ENCODE measurements at places on chromosomes 5 and 9.
A peak's percentile ranks its signal among the peaks of the same experiment; 100 is the strongest.

DNA sequence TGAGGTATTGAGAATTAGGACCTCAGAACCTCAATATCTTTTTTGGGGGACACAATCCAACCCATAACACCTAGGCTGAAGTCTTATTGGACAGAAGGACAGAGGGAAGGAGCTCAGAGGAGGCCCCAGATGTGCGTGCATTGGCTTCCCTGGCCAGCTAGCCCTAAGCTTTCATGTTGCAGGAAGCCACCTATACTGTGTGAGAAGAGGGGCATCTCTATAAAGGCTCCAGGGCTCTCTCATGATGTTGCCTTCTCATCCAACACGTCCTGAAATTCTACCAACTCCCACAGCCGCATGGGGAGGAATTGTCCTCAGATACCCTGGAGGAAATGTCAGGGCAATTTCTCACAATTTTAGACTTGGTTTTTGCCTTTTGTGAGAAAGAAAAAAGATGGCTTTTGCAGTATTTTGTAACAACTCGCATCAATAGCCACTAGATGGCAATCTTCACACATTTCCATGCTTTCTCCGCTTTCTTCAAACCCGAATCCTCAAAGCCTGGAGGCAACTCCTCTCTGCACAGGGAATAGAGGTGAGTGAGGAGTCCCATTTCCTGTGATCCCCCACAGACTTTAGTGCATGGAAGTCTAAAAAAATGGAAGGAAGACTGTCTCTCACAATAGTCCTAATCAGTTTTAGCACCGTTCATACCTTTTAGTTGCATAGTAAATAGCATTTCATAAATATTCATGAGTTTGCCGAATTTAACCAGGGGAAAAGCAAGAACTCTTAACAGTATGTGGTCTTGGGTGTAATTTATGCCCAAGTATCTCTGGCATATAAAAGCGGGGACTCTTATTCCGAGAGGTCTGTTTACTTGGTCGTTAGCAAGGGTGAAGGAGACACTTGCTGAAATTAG is 7.4 kb upstream of the PPP3R2 start:
- peak; percentile 63 for DNase-seq

DNA sequence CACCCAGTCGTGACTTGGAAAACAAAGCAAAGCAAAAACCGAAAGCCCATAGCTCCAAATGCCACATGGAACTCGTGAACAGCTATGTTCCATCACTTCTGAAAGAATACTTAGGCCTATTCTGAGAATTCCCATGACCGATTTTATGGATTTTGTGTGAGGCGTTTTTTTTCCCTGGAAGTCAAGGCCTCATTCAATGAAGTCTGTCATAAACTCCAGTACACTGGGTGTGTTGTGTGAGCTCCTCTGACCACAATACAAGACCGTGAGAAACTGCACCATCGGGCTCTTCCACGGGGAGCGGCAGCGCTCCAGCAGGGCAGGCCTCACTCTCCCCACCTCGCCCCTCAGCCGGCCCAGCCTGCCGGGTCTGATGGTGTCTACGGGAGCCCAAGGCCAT is 209.5 kb downstream of the FANCC start:
- no peak for DNase-seq

DNA sequence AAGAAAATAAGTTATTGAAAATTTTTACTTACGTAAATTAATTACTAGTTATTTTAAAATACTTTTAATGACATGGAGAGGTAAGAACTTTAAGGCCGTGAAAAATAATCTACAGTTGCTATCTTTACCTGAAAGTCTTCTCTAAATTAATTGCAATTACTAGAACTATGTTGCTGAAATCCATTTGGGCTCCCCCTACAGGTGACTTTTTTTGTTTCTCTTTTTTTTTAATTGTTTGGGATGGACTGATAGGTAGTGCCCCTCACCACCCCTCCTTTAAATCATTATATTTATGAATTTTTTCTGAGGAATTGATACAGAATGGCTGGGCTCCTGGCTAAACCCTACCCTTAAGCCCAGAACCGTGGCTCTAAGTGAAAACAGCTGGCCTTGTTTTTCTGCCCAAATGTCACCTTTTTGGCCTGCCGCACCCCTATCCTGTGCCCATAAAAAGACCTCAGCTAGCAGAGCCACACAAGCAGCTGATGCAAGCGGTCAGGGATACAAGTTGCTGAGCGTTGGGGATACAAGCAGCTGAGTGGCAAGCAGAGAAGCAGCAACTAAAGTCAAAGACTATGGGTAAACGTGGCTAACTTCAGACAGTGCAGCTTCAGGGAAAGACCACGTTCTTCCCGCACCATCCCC is 315.2 kb upstream of the ACO1 start:
- no peak for DNase-seq

DNA sequence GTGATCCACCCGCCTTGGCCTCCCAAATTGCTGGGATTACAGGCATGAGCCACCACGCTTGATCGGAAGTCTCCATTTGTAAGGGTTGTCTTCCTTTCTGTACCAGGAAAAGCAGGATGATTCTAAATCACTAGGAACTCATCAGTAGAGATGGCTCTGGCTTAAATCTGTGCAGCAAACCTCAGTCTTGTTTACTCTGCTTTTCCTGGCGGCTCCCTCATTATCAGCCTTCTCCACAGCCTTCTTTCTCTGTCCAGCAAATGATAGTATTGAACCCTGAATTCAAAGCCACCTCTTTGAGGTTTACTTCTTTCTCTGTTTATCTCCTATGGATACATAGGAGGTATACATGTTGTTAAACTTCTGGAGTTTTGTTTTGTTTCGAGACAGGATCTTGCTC is 43.0 kb upstream of the GNE start:
- no peak for DNase-seq

DNA sequence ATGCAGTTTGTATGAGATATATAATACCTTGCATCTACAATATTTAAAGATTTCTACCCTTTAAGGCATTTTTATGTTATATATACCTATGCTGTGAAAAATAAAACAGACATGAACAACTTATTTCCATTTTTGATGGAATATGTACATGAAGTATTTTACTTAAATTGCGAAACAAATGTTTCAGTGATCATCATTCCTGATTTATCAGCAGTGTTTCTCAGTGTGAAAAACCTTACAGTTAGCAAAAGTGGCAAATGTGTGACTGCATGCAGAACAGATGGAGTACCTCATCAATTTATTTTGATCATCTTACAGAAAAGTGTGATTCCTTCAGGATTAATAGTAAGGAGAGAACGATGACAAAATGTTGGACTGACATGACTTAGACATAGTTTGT is 43.1 kb downstream of the PRR16 start:
- no peak for DNase-seq

GRCh38 chr5:7763621-7764072 is 87.3 kb downstream of the CFAP90 start:
- no peak for DNase-seq

DNA sequence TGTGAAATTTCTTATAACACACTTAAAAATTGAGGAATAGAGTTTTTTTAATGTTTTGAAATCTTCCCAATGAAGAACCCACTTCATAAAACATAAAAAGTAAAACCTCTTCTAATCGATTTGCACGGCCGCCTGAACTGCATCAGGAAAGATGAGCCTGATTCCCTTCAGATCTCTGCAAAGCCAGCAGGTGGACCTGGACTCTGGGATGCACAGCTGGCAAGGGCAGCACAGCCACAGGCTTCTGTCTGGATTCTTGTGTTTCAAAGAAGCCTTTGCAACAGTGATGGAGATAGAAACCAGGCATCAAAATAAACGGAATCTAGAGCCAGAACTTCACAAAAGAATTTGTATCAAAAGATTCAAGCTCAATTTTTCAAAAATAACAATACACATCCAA is 36.0 kb upstream of the SPATA31C2 start:
- no peak for DNase-seq

GRCh38 chr9:114273461-114273881 is 49.4 kb upstream of the ORM1 start:
- DNase-seq = no peak
